NCI-H1930 (cell line): ENCODE measurements at places on chromosomes 5 and 9.

DNA sequence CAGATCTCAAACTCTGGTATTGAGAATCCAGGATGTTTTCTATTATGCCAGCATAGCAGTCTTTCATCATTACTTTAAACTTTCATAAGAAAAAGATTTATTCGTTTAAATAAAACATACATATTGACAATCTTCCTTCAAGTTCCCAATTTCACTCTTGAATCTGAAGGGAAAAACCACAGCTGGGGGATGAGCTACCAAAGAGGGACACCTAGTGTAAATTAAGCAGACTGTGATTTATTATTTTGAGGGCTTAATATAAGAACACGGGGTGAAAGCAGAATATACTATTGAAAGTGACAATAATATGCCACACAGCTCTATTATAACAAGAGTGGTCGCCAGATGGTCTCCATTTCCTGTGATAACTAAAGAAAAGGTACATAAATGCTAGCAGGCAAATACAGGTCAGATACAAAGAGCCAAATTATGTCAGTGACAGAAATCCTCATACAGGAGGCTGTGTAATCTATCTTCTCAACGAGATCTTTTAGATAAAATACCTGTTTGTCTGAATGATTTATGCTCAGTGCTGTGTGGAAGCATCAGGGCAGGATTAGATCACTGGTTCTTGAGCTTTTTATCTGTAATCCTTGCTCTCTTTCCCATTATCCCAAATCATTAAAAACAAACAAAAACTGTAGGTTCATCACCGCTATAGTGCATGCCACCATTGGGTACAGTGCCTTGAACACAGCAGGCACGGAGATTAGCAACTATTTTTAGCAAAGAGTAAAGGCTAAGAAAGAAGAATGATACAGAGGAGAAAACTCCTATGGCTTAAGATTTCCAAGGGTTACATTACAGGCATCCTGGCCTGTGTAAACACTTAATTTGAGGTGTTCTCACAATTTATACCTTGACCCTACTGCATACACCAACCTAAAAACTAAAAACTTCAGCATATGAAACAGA, 116.6 kb downstream of the DROSHA start:
- peak; percentile 22 for DNase-seq

- no peak for DNase-seq
These were observed 9.7 kb upstream of the C9orf152 start for GRCh38 chr9:110217656-110218099.

DNA sequence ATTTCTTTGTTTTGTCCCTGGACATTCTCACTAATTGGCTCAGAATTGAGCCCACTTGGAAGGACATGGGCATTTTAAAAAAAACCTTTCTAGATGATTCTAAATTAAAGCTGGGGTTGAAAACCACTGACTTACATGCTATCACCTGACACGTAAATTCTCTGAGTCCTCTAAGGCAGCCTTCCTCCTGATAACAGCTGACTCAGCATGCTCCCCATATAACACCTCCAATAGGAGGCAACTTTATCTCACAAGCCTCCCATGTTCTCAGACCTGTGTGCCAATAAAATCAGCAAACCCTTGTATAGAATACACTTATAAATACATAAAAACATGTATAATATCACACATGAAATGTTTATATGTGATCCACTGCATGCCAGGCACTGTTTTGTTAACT, 49.2 kb upstream of the AGXT2 start:
- DNase-seq, result no peak

DNA sequence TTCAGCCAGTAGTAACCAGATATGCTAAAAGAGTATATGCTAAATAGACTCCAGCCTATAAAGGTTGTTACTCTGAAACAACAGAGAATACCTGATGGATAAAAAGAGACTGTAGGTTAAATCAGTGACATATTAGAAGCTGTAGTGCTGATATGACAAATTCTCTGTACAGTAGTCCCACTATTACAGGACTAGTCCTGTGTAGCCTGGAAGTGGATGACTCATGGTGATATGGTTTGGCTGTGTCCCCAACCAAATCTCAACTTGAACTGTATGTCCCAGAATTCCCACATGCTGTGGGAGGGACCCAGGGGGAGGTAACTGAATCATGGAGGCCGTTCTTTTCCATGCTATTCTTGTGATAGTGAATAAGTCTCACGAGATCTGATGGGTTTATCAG, 276.2 kb upstream of the POU5F2 start:
- no peak for DNase-seq

DNA sequence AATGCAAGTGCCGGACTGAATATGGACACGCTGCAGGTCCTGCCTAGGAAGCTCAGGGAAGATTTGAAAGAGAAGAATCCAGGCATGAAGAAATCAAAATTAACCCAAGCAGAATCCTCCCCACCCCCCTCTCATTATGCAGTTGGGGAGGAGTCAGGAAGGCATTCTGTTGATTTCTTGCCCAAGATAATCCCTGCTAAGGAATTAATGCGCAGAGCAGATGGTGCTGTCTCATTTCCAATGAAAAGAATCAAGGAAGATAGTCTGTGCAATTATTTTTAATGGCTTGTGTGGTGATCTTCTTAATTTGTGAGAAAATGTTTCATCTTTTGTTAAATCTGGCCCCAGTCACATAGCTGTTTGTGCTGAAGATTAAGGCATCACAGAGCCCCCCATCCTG, 145.0 kb downstream of the ZNF462 start:
- DNase-seq, result no peak
